D721Med (cell line): ENCODE measurements at places on chromosomes 2 and 18.

- no peak for DNase-seq
Measured at GRCh38 chr18:75213611-75214331, 3.2 kb downstream of the TSHZ1 start.

- DNase-seq: no peak
Measured at GRCh38 chr18:23415515-23415914, 37.6 kb upstream of the RIOK3 start.

GRCh38 chr2:239116456-239117246 lies 268.8 kb downstream of the TWIST2 start:
- DNase-seq: no peak

DNA sequence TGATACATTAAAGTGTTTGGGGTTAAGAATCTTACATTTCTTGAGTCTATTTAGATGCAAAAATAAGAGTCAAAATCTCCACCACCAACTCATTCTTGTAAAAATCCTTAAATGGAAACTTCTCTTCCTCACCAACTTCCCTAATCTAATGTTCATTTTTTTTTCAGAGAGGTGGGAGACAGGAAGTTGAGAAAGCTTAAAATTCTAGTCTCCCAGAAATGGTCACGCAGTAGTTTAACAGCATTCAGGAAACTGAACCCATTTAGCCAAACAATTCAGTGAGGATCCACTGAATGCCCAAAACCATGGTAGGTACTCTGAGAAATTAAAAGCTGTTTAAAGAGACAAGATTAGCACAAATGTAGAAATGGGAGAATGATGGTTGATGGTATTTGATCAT lies 69.0 kb downstream of the TXNL1 start:
- DNase-seq: no peak

- DNase-seq: no peak
Measured at GRCh38 chr2:177178797-177179196, 33.8 kb upstream of the HNRNPA3 start.

GRCh38 chr18:55265984-55266383 lies 306.7 kb upstream of the CCDC68 start:
- DNase-seq: no peak

DNA sequence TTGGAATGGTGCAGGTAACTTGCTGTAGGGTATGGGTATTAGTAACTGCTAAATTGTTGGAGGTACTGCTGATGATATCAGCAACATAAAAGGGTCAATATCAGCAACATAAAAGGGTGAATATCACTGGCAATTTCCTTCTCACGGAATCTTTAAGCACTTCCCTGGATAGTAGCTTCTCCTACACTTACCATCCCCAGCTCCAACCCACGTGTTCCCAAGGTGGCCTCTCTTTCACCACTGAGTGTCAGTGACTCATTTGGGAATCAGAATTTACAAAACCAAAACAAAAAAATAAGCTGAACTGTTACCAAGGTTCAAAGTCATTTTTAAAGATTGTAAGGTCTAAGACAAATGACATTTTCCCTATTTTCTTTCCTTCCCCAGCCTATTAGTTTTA lies 70.8 kb downstream of the LRP2 start:
- no peak for DNase-seq

DNA sequence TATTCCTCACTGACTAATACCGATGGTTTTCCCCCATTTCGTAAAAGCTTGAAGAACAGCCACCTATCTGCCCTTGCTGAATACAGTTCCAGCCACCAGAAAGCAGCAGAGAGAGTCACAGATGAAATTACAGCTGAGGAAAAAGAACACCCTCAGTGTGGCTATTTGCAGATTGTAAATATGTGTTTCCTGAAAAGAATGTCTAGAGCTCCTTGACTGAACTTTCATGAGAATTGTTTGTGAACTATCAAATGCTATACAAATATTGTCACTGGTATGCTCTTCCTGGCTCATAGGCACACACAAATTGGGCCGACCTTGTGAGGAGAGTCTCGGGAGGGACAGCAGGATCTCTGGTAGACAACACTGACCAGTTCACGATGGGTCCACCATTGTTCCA lies 58.1 kb upstream of the TTC39C start:
- no peak for DNase-seq

DNA sequence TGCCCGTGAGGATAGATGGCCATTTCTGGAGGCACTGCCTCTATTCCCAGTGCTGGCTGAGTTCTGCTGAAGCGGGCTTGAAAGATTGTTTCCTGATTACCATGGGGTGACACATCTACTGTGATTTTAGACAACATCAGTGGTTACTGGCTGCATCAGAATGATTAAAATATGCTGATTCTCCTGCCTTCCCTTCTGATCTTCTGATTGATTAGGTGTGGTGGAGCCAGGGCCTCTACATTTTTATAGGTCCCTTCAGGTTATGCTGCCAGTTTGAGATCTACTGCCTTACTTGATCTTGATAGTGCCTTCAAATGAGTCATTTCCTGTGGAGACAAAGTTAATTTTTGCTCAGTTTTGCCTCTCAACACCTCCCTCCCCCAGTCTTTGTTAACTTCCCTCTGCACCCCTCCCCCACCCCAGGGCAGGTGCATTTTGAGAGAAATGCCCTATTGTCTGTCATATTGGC lies 31.6 kb upstream of the SNORC start:
- DNase-seq: no peak

DNA sequence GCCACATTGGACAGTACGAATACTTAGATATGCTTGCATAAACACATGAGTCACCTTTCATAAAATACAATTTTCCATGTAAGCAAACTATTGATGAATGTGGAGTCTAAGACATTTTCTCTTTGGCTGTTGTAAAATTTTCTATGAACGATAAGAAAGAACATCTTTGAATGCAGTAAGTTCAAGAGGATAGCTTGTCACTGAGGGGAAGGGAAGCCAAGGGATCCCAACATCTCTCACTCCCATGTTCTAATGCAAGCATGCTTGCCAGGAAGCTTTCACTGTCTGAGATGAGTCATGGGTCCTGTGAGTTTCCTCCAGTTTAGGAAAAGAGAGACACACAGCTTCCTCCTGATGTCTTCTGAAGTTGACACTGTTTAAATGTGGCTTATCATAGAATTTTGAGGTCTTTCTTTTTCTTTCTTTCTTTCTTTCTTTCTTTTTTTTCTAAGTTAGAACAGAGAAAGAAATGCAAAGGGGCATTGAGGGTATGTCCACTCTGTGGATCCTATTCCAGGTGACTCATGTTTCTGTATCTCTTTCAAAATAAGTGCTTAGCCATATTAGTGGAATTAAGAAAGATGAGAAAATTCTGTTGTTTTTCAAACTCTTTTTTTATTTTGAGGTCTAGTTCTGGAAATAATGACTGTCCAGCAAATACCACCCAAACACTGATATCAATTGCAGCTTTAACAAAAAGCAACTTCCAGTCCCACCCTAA lies 146.6 kb downstream of the RDH14 start:
- DNase-seq: no peak

DNA sequence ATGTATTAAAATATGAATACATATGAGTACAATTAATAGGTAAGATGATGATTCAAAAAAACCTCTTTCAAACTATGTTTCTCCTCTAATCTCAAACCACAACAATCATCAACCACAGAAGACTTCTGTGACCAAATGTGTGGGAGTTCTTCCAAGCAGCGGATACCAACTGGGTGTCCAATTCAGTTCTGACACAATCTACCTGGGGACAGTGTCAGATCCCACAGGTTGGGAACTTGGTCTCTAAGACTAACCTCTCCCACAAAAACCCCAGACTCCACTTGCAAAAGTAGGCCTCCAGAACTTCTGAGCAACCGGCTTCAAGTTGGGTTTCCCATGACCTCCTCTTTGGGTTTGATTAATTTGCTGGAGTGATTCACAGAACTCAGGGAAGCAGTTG lies 26.9 kb downstream of the FASTKD1 start:
- no peak for DNase-seq

GRCh38 chr2:105344704-105345345 lies 7.5 kb downstream of the C2orf49 start:
- no peak for DNase-seq

DNA sequence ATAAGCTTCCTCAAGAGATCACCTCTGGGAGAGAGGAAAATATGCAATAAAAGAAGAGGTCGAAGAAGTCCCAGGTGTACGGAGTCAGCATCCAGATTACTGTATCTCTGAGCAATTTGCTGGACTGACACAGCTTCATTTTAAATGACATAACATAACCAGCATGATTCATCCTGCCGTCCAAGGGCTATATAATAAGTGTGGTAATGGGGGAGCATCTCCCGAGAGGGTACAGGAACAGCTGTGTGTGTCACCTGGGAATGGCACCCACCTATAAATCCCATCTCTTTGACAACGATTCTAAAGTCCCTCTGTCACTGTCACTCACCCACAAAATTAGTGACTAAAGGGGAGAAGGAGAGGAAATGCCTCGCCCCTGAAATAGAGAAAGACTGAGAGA lies 19.3 kb upstream of the FZD7 start:
- DNase-seq: no peak

GRCh38 chr2:216445501-216445900 lies 33.2 kb downstream of the SMARCAL1 start:
- DNase-seq: no peak

DNA sequence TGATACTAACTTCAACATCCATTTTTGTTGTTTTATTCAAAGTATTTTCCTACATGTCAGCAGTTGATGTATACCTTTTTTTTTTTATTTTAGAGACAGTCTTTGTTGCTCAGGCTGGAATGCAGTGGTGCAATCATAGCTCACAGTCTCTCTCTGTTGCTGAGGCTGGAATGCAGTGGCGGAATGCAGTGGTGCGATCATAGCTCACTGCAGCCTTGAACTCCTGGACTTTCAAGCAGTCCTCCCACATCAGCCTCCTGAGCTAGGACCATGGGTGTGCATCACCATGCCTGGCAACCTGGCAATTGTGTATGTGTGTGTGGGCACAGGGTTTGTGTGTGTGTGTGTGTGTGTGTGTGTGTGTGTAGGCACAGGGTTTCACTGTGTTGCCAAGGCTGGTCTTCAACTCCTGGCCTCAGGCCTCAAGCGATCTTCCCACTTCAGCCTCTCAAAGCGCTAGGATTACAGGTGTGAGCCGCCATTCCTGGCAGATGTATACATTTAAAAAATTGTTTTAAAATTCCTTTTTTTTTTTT lies 24.8 kb downstream of the SANBR start:
- DNase-seq: no peak

- DNase-seq: no peak
Measured at GRCh38 chr2:175373729-175374128, 192.2 kb upstream of the ATP5MC3 start.

DNA sequence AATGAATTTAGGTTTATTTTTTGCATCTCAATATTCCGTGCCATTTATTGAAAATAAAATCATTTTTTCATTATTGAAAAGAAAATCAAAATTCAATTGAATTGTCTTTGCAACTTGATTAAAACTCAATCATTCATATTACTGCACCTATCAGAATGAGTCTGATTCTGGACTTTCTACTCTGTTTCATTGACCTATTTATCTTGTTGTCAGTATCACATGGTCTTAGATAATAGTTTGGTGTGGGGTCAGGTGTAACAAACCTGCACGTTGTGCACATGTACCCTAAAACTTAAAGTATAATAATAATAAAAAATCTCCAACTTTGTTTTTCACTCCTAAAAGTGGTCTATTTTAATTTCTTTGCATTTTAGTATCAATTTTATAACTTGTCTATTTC lies 422.9 kb downstream of the RAD51AP2 start:
- no peak for DNase-seq

GRCh38 chr2:110866466-110866865 lies 134.1 kb downstream of the ACOXL start:
- no peak for DNase-seq

DNA sequence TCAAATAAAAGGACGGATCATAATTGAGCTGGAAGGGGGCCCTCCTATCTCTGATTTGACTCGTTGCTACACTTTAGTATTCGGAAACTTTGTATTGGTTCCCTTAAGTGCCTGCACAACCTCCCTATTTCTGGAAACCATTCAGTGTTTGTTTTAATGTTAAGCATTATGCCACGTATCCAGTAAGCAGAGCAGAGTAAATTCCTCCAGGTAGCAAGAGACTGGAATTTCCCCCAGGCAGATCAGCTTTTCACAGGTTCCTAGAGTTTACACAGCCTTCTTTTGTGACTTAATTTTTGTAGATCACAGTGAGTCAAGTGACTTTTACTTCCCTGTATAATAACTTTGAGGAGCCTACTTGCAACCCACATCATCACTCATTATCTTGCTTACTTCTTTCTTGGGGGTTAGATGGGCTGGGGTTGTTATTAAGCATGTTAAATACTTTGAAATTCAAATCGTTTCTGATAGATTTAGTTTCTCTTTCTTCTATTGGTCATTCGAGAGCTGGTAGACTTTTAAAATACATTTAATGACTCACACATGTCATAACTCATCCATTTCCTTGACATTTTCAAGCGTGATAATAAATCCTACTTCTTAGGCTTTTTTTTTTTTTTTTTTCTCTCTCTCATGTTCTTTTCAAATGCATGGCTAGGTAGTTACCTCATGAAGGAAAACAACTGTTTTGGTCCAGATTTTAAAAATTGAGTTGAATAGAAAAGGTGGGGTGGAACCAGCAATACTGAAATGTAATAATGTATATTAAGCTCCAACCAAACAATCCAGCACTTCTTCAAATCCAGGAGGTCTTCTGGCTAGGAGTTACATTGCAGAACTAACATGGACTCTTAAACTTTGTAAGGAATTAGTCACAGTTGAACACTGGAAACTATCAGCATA lies 219.3 kb downstream of the NEDD4L start:
- DNase-seq: no peak

GRCh38 chr2:86584151-86584913 lies 21.1 kb upstream of the CHMP3 start:
- no peak for DNase-seq
